Kidney epithelial cell (primary cell): ENCODE measurements at places on chromosomes 5 and 9.

DNA sequence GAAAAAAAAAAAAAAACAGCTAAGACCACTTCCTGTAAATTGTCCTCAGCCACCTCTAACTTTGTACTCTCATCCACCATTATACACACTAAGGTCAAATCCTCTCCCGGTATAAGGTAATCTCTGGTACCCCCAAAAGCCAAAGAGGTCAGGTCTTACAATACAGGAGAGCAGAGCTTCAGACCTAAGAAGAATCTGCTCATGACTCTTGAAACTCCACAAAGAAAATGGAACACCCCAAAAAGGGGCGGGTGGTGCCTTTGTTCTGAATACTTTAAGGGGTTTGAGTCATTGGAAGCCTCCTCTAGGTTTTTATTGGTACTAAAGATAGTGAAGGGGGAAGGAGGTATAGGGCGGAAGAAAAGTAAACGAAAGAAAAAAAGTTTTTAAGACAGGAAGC, 69.8 kb downstream of the COL15A1 start:
- DNase-seq = no peak

DNA sequence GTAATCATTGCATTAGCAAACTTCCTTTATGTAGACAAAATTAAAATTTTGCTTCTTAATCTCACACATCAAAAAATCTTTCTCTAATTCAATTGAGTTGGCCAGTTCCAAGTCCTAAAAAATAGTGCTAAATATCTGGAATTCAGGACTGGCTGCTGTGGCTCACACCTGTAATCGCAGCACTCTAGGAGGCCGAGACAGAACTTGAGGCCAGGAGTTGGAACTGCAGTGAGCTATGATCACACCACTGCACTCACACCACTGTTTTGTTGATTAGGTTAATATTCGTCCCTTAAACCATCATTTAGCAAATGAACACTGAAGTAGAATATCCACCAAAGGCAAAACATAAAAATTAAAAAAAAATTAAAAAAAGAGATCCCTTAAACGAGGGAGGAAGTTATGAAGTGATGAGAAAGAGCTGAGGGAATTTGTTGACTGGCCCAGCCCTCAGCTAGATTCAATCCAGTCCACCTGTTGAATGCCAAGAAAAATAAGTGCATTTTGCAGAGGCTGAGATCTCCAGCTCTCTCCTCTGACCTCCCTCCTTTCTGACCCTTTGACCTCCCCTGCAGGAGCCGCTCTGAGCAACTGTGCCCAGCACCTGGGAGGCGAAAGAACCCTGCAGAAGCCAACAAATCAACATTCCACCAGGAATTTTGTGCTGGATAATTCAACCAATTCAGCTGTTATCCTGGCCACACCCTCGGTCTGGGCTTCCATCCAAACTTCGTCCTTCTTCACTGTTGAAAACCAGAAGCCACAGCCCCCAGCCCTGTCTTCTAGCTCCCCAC, 96.8 kb downstream of the OR2K2 start:
- DNase-seq = no peak

GRCh38 chr5:154301726-154302125, 111.2 kb downstream of the GALNT10 start:
- DNase-seq = no peak

DNA sequence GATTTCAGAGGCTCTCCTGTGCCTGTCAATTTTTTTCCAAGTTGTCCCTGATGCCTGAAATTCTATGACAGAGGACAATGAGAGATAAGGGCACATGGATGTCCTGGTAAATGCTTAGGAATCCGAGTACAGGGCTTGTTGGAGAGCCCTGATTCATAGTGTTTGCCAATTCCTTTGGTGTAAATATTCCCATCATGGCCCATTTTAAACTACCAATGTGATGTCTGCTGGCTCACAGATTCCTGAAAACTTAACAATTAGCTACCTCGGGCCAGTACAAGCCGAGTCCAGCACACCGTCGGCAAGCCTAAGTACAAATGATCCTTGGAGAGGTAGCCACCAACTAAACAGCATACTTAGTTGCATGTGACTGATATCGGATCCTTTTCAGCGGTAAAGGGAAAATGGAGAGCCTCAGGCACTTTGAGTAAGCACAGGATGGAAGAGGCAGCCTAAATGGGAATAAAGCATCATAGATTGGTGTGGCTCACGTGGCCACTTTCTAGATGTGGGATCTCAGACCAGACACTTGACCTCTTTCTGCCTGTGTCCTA, 3.6 kb downstream of the ITK start:
- DNase-seq = no peak

DNA sequence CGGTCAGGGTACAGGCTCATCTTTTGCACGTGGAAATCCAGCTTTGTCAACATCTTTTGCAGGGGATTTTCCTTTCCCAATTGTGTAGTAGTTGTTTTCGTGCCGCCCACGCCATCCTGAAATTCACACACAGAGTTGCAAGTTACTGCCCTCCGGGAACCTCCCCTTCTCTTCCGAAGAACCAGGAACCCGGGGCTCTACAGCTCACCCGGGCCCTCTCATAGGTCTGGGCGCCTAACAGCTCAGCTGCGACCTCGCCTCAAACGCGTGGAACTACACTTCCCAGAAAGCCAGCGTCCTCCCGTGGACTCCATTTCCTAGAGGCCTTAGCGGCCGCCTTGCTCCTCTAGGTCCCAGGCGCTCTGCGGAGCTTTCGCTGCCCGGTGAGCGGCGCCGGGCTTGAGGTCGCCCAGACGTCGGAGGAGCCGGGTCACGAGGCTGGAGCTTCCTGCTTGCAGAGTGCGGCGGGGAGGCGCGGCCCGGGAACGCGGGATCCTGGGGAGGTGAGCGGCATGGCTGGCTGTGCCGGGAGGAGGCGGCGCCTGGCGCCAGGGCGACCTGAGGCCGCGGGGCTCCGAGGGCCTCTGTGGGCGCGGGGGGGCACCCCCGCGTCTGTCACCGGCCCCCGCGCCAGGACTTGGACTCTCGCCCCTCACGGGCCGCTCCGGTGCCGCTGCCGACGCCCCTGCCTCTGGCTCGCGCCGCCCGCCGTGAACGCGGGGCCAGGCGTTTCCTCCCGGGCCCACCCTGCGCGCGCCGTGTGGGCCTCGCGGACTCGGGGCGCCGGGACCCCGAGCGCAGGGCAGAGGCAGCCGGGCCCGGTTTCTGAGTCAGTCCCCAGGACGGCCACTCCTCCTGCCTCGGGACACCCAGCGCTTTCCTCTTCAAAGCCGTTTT, at the start of gene ZNF354B:
TSS of gene ZNF354B (plus strand) at position 329 of the 897 bp plus-strand sequence. CDS start 1,095 bp downstream, outside the sequence.
- peak; percentile 82 for DNase-seq

DNA sequence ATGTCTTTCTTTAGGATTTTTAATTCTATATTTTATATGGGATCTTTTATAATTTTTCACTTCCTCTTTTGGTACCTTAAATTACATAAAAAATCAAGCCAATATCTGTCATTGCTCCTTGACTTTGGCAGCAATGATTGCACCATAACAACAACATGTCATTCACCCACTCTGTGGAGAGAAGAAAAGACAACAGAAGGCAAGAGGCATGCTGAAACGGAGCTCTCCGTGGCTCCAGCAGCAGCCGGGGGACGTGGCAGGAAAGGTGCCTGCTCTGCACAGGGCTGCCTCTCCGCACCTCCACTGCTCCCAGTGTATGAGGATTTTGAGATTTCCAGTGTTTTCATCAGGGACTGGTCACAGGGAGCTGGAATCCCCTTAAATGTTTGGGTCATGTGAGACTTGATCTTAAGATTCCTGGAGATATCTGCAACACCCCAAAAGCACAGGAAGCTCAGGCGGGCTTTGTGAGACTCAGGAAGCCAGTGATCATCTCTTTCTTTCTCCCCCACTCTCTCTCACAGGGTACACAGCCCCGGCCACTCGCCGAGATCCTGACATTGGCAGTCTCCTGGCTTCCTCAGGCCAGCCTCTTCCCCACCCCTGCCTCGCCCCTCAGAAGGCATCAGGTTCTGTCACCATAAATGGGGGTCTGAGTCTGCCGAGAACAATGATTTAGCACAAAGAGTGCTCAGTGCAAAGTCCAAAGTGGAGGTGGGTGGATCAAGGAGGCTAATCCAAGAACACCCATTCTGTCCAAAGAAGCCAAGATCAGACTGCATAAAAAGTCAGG, 74.6 kb downstream of the ACTL7B start:
- no peak for DNase-seq
